Mucosa of descending colon (tissue), 3 donors: ENCODE measurements at places on chromosomes 2 and 18.
A peak's percentile ranks its signal among the peaks of the same experiment; 100 is the strongest.

- no peak for DNase-seq
Measured at GRCh38 chr2:168241208-168241607, 6.2 kb downstream of the STK39 start.

GRCh38 chr2:6977786-6978185, 60.6 kb downstream of the RNF144A start:
- no peak for DNase-seq

DNA sequence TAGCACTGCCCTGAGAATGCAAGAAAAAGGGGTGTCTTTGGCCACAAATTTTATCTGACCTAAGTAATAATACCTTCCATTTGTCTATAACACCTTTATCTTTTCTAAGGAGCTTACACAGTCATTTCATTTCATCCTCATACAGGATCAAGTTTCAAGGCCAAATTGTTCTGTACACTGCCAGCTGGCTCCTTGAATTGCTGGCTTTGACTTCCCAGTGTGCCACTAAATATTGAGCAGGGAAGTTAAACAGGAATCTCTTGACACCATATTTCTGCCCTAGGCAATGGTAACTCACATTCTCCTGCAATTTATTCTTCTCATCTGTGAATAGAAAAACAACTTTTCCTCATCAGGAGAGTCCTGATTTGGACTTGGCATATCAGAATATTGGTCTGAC, 195.1 kb upstream of the LRP1B start:
- DNase-seq, result no peak

GRCh38 chr2:75666911-75667310, 20.3 kb downstream of the MRPL19 start:
- no peak for DNase-seq

DNA sequence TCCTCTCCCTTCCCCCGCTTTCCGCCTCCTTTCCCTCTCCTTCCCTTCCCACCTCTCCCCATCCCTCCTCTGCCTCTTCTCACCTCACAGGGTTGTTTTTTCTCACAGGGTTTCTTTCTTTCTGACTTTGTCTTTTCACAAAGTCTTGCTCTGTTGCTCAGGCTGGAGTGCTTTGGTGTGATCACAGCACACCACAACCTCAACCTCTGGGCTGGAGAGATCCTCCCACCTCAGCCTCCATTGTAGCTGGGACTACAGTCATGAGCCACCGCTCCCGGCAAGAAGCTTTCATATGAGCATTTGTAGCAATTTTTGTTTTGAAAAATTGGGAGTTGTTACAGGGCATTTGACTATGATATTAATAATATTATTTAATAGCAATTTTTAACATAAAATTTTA, 32.9 kb downstream of the ACSL3 start:
- DNase-seq, result no peak

DNA sequence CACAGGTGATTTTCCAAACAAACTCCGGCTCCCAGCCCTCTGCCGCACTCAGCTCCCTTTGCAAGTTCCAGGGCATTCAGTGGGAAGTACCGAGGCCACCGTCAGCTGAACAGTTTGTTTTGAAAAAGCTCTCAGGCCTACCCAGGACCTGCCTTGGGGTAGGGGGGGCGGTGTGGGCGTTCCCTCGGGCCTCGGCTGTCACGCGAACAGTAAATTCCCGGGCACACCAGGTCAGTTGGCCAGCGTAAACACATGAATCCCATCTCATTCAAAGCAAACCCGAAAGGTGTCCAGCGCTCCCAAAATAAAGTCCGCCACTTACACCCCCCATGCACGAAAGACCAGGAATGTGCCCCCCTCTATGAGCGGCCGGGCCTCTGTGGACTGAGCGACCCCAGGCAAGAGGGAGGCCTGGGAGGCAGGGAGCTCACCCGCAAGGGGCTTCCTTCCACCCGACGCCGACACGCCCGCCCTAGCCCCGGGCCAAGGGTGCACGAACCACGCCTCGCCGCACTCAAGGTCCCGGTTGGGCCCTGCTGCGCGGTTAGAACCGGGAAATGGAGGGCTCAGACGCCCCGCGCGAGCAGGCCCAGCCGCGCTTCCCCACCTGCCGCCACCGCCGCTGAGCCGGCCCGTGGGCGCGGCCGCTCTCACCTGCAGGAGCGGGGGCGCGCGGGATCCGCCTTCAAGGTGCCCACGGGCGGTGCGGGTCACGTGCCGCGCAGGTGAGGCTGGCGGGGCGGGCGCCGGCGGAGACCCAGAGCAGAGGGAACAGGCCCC, at the start of gene WDSUB1:
Gene WDSUB1 (minus strand): TSS at position 775 of the 780 bp plus-strand sequence. CDS start 3,634 bp downstream, outside the sequence.
- DNase-seq, result peak; percentile 73

GRCh38 chr18:20963027-20963426, 148.6 kb downstream of the ROCK1 start:
- no peak for DNase-seq

GRCh38 chr2:214808981-214809750, at the start of gene BARD1:
Gene BARD1 (minus strand): TSS chr2:214809683. CDS start chr2:214809569, 114 bp downstream.
- DNase-seq, result peak; percentile 72

- no peak for DNase-seq
Measured at GRCh38 chr2:61423714-61424113, 47.2 kb downstream of the USP34 start.

DNA sequence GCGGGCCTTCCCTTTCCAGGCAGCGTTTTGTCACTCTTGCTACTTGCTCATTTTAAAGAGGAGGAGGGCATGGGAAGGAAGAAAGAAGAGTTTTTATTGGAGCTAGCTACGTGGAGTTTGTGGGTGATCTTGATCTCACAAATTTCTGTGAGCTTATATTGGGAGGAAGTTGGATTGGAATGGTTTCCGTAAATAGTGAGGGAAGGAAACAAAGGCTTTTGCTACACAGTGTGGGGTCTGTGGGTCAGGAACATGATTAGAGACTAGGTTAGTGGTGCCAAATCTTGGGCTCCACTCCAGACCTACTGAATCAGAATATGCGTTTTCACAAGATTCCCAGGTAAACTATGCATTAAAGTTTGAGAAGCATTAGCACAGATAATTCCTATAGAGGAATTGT, 8.1 kb downstream of the RALB start:
- no peak for DNase-seq

DNA sequence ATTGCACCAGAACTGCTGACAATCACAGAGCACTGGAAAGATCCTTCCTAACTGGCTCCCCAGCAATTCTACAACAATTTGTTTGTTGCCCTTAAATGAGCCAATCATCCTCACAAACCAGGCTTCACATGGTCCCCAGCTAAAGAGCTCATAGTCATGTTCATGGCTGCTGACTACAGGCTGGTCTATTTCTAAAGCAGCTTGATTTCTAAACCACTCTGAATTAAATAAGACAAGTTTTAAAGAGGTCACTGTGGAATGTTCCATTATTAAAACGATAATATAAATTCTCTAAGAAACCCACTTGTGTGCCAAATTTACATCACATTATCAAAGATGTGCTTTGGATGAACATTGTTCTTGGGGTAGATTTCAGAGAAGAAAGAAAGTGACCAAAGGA, 110.7 kb downstream of the COPS8 start:
- no peak for DNase-seq

DNA sequence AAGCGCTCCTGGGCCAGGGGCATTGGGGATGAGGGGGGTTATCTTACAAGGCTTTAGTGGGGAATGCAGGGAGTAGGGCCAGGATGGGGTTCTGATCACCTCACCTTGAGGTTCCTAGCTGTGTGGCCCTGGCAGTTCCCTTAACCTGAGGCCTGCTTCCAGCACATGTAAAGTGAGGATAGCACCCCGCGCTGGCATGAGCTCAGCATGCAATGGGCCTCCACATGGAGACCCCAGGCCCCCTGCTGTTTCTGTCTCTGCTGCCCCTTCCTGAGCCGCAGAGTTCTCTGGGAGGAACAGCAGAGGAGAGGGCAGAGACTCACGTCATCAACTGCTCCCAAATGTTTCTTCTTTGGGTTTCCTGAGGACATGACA, 8.6 kb upstream of the TEX51 start:
- no peak for DNase-seq

- no peak for DNase-seq
Measured at GRCh38 chr2:191155608-191156071, 4.8 kb upstream of the STAT4 start.

- no peak for DNase-seq
Measured at GRCh38 chr2:238879621-238880377, 31.9 kb downstream of the TWIST2 start.

DNA sequence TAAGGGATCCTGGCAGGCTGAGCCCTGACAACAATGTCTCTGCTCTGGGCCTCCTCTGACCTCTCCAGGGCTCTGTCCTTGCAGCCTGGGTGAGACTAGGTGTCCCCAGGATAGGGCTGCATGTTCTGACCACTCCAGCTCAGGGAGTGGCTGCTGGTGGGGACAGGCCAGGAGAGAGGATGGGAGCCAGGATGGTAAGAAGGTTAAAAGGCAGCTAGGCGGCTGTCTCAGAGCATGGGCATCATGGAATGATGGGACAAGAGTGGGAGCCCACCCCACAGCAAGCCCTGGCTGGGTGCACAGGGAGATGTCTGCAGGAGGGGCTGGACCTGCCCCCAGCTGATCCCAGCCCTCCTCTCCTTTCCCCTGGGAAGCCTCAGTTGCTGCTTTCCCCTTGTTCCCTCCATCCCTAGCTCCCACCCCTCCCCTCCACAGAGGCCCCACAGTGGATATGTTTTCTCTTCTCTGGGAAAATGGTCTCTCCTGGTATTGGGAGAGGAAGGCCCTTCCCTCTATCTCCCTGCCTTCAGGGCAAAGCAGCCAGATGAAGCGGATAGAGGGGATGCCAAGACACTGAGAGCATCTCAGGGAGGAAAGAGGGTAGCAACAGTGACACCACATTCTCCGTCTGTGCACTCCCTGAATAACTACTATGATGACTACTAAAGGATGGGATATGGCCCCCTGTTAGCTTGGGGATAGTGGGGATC, 334.3 kb downstream of the DYSF start:
- no peak for DNase-seq

DNA sequence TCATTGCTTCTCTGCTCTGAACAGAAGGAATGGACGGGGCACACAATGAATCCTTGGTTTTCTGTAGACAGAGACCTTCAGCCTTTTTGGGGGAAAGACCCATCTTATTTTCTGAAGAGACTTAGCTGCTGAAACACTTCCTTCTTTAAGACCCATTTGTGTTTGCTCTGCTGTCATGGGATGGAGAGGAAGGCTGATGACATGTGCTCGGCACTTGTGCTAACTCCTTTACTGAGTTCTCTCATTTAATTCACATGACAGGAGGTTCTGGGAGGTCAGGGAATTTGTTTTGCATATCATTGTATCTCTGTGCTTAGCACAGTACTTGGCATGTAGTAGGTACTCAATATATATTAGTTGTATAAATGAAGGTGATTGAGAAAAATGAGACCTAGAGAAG, 39.0 kb downstream of the OXER1 start:
- no peak for DNase-seq

- DNase-seq, result no peak
Measured at GRCh38 chr18:55076643-55077218, 117.5 kb upstream of the CCDC68 start.

GRCh38 chr2:64059270-64059669, 40.0 kb upstream of the VPS54 start:
- DNase-seq, result no peak

- no peak for DNase-seq
Measured at GRCh38 chr18:3058328-3059191, 45.6 kb upstream of the LPIN2 start.

GRCh38 chr2:143741205-143741604, 612.0 kb downstream of the ARHGAP15 start:
- no peak for DNase-seq

- peak; percentile 52 for DNase-seq
Measured at GRCh38 chr2:15316370-15316814, 244.7 kb downstream of the NBAS start.

- no peak for DNase-seq
Measured at GRCh38 chr2:47810850-47811249, 27.9 kb downstream of the MSH6 start.

GRCh38 chr2:8103085-8103708, 578.7 kb upstream of the ID2 start:
- no peak for DNase-seq

GRCh38 chr2:25790074-25790790, 88.1 kb downstream of the ASXL2 start:
- no peak for DNase-seq

DNA sequence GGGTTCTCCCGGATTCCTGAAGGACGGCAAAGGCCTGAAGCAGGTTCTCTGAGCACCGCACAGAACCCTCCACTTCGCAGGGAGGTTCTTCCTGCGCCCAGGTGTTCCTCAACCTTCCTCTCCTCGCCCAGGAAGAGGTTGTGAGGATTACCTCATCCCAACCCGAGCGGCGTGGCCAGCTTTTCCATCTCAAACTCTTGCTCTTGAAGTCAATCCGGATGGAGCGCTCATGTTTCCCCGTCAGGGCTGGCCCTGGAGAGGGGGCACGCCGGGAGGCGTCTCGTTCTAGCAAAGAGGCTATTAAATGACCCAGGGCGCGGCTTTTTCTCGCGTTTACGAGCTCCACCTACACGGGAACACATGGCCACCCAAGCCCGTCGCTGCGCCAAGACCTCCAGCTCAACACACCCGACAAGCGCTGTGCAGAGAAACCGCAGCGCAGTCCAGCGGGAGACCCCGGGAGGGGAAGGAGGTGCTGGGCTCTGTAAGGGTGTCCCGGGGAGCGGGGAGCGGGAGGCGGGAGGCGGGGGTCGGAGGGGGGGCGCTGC, 540 bp upstream of the RAB10 start:
- peak; percentile 93 for DNase-seq

DNA sequence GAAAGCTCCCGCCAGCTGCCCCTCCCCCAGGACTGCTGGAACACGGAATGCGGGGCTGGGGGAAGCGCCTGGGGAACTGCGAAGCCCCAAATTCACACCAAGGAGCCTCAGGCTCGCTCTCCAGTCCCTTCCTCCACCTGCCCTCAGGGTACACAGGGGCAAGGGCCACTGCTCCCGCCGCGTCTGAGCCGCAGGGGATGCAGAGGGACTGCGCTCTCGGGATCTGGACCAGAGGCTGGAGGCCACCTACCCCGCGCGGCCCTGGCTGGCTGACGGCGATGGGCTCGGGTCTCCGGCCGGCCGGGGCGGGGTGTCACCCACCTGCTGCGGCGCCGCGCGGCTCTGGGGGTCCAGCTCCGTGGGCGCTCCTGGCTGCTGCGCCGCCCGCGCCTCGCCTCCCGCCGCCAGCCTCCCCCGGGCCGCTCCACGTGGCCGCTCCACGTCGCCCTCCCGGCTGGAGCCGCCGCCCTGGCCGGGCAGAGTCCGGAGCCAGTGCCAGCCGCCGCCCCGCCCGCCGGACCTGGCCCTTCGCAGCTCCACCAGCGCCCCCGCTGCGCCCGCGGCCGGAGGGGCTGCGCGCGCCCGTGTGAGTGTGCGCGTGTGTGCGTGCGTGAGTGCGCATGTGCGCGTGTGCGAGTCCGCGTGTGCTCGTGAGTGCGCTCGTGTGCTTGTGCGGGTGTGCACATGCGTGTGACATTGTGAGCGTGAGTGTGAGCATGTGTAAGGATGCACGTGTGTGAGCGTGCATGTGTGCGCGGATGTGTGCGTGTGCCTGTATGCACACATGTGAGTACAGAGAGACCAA, at the start of gene CGREF1:
Gene CGREF1 (minus strand): TSS at position 604 of the 805 bp plus-strand sequence. CDS start 14,762 bp downstream, outside the sequence.
- DNase-seq, result no peak

DNA sequence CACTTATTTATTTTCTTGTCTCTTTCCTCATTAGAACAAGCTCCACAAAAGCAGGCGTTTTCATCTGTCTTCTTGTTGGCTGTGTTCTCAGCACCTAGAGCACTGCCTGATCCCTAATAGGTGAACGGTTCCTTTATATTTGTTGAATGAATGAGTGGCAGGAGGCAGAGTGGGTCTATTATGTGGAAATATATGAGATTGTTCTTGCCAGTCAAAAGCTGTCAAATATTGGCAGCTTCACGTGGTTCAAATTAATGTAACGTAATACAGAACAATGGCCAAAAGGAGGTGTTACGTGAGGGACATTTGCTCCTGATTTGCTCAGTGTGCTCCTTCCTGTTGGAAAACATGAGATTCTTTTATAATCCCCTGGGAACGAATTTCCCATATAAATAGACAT, 8.5 kb upstream of the ARHGAP25 start:
- no peak for DNase-seq
